Esophagus squamous epithelium (tissue), 5 donors: ENCODE measurements at places on chromosomes 2 and 18.

DNA sequence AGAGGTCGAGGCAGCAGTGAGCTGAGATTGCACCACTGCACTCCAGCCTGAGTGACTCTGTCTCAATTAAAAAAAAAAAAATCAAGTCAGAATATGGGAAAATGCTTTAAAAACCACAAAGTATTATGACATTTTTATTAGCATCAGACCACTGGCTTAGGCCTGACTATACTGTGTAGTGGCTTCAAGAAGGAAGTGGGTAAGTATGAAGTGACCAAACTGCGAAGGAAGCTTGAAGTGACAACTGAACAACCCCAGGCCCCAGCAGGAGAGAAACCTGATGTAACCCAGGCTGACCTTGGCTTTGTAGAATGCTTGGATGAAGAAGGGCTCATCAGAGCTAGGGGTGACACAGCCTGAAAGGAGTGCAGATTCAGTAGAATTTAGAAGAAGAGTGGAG, 21.4 kb upstream of the HAAO start:
- no peaks in the 10 kb centered on the region for H3K4me1 ChIP-seq
- DNase-seq, result no peak
- no peaks in the 10 kb centered on the region for H3K27me3 ChIP-seq
- no peaks in the 10 kb centered on the region for H3K36me3 ChIP-seq
- H3K27ac ChIP-seq, result no peak overlapping the region

DNA sequence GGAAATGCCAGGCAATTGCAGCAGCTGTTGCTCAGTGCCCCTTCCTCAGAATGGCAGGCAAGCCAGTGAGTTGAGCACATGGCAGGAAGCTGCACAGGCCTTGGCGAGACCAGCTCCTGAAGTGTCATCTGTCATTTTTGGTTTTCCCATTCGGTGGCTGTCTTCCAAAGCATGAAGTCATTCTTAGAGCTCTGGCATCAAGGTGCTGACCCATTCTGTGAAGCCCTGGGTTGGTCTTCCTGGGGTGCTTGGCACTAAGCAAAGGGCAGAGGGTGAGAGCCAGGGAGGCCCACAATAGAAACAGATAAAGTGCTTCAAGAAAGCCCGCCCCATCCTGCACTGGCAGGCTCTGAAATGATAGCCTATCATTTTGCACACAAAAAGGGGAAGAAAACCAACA, 150.5 kb downstream of the VAPA start:
- no peak for DNase-seq
- H3K27me3 ChIP-seq, result no peaks in the 10 kb centered on the region
- peaks cover 27% of the 10 kb centered on the region for H3K4me1 ChIP-seq
- H3K4me3 ChIP-seq, result no peak overlapping the region

- H3K4me1 ChIP-seq, result peaks cover 16% of the 10 kb centered on the region
- peak overlapping the region; percentile 51 for H3K4me3 ChIP-seq
- no peaks in the 10 kb centered on the region for H3K36me3 ChIP-seq
- no peaks in the 10 kb centered on the region for H3K27me3 ChIP-seq
- no peak for DNase-seq
Measured at GRCh38 chr18:5630057-5630899, 86.5 kb upstream of the EPB41L3 start.

- no peaks in the 10 kb centered on the region for H3K27me3 ChIP-seq
- no peaks in the 10 kb centered on the region for H3K36me3 ChIP-seq
- H3K4me1 ChIP-seq, result no peaks in the 10 kb centered on the region
- DNase-seq, result no peak
- no peak overlapping the region for H3K27ac ChIP-seq
Measured at GRCh38 chr2:71528749-71529148, 75.4 kb downstream of the DYSF start.

- H3K27ac ChIP-seq, result no peak overlapping the region
- no peaks in the 10 kb centered on the region for H3K36me3 ChIP-seq
- no peaks in the 10 kb centered on the region for H3K27me3 ChIP-seq
- no peak for DNase-seq
- no peaks in the 10 kb centered on the region for H3K4me1 ChIP-seq
Measured at GRCh38 chr2:100244881-100245605, 77.3 kb downstream of the LONRF2 start.

- peak overlapping the region; percentile 13 for H3K4me3 ChIP-seq
- H3K4me1 ChIP-seq, result no peaks in the 10 kb centered on the region
- H3K27me3 ChIP-seq, result peaks cover 23% of the 10 kb centered on the region
- no peaks in the 10 kb centered on the region for H3K36me3 ChIP-seq
- H3K27ac ChIP-seq, result no peak overlapping the region
- DNase-seq, result no peak
Measured at GRCh38 chr2:232891621-232892071, 21.6 kb downstream of the SNORC start.

GRCh38 chr2:105325389-105325963, 4.1 kb downstream of the TGFBRAP1 start:
- peaks cover 12% of the 10 kb centered on the region for H3K36me3 ChIP-seq
- peaks cover 52% of the 10 kb centered on the region for H3K4me1 ChIP-seq
- H3K27me3 ChIP-seq, result no peaks in the 10 kb centered on the region
- no peak overlapping the region for H3K4me3 ChIP-seq

DNA sequence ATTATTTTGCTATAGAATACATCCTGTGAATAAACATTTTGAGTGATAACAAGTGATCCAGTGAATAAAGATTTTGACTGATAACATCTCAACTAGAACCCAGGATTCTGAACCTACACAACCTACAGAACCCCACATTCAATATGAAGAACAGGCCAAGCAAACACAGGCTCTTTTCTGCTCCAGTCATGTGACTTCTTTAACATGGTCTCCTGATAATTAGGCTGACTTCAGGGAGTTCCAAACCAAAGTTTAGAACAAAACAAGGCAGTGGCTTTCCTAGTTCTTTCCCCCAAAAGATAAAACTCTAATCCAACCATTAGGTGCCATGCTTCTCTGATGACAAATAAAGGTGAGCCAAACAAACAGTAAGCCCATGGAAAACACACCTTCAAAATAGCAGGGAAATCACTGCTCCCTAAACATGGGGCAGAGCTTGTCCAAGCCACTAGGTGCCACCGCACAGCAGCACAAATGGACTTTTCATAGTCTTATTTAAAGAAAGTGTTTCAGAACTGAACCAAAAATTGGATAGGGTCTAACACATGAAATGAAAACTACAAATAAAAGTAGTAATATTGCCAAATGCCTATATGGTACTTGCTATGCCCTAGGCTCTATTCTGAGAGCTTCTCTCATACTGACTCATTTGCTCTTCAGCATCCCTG, 95.3 kb downstream of the EVA1A start:
- no peak for DNase-seq
- no peaks in the 10 kb centered on the region for H3K4me1 ChIP-seq
- H3K36me3 ChIP-seq, result no peaks in the 10 kb centered on the region
- no peak overlapping the region for H3K4me3 ChIP-seq

DNA sequence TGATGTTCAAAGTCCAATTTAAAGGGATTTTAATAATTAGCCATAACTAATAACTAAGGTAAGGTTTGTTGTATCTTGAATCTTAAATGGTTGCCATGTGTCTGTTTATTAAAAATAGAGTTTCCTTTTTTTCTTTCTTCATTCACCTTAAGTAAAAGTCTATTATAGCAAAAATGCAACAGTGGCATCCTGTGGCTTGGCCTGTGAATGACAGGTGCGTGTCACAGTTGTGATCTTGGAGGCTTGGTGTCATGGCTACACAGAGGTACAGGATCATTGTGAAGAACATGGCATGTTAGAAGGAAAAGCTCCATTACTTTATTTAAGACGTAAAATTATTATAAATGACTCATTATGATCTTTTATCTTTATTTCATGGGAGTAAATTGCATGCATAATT, 246.1 kb downstream of the BCL2 start:
- no peak overlapping the region for H3K27ac ChIP-seq
- H3K4me3 ChIP-seq, result no peak overlapping the region
- H3K27me3 ChIP-seq, result no peaks in the 10 kb centered on the region
- DNase-seq, result no peak

- H3K27me3 ChIP-seq, result no peaks in the 10 kb centered on the region
- no peak overlapping the region for H3K4me3 ChIP-seq
- no peak overlapping the region for H3K27ac ChIP-seq
- H3K4me1 ChIP-seq, result no peaks in the 10 kb centered on the region
- DNase-seq, result no peak
- no peaks in the 10 kb centered on the region for H3K36me3 ChIP-seq
Measured at GRCh38 chr2:10220902-10221391, 81.8 kb upstream of the HPCAL1 start.

GRCh38 chr2:47890711-47891368, 15.5 kb downstream of the FBXO11 start:
- H3K36me3 ChIP-seq, result peaks cover 11% of the 10 kb centered on the region
- H3K4me1 ChIP-seq, result peaks cover 3% of the 10 kb centered on the region
- H3K27me3 ChIP-seq, result no peaks in the 10 kb centered on the region
- no peak overlapping the region for H3K4me3 ChIP-seq
- no peak overlapping the region for H3K27ac ChIP-seq
- DNase-seq, result no peak

- H3K27me3 ChIP-seq, result no peaks in the 10 kb centered on the region
- H3K36me3 ChIP-seq, result no peaks in the 10 kb centered on the region
- no peak overlapping the region for H3K4me3 ChIP-seq
- H3K4me1 ChIP-seq, result no peaks in the 10 kb centered on the region
- H3K27ac ChIP-seq, result no peak overlapping the region
- no peak for DNase-seq
Measured at GRCh38 chr2:177588671-177589070, 196.1 kb downstream of the AGPS start.

- no peak for DNase-seq
- H3K36me3 ChIP-seq, result no peaks in the 10 kb centered on the region
- no peaks in the 10 kb centered on the region for H3K27me3 ChIP-seq
- no peak overlapping the region for H3K27ac ChIP-seq
- H3K4me1 ChIP-seq, result peaks cover 9% of the 10 kb centered on the region
Measured at GRCh38 chr18:35526495-35527059, 28.8 kb upstream of the INO80C start.

GRCh38 chr2:134623796-134624195, 95.0 kb downstream of the TMEM163 start:
- no peaks in the 10 kb centered on the region for H3K36me3 ChIP-seq
- H3K4me1 ChIP-seq, result no peaks in the 10 kb centered on the region
- DNase-seq, result no peak
- H3K4me3 ChIP-seq, result no peak overlapping the region

GRCh38 chr2:188604579-188604978, 312.9 kb downstream of the GULP1 start:
- DNase-seq, result no peak
- no peak overlapping the region for H3K4me3 ChIP-seq
- H3K27ac ChIP-seq, result no peak overlapping the region
- H3K27me3 ChIP-seq, result no peaks in the 10 kb centered on the region
- H3K36me3 ChIP-seq, result no peaks in the 10 kb centered on the region

GRCh38 chr2:105873721-105874120, 129.0 kb downstream of the NCK2 start:
- no peaks in the 10 kb centered on the region for H3K27me3 ChIP-seq
- H3K4me1 ChIP-seq, result peaks cover 46% of the 10 kb centered on the region
- H3K27ac ChIP-seq, result no peak overlapping the region
- DNase-seq, result no peak

GRCh38 chr18:66694852-66695251, 91.0 kb upstream of the CDH19 start:
- H3K36me3 ChIP-seq, result no peaks in the 10 kb centered on the region
- no peaks in the 10 kb centered on the region for H3K4me1 ChIP-seq
- no peaks in the 10 kb centered on the region for H3K27me3 ChIP-seq
- no peak overlapping the region for H3K4me3 ChIP-seq

DNA sequence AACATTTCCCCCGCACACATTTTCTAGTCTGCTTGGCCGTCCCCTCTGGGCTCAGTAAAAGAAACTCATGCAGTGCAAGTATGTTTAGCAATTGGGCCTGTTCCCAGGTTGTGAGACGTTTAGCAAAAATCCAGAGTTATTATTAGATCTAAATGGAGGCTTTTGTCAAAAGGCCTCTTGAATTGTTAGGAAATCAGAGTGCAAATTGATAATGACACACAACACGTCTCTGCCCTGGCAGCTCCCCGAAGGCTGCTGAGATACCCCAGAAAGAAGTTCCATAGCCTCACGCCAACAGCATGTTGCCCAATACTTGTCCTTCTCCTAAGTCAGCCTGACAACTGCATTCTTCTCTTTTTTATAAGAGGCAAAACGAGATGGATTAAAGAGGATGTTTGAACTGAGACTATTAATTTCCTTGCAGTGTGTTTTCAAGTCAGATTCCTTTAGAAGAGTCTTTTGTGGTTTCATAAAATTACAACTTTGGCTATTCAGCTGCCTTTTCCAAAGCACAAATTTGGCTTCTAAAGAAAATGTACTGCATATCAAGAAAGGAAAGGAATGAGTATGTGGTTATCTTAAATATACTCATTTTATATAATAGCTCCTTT, 202.2 kb downstream of the TRIB2 start:
- DNase-seq, result no peak

- no peaks in the 10 kb centered on the region for H3K27me3 ChIP-seq
- DNase-seq, result no peak
- H3K27ac ChIP-seq, result no peak overlapping the region
- H3K36me3 ChIP-seq, result no peaks in the 10 kb centered on the region
- H3K4me3 ChIP-seq, result no peak overlapping the region
- no peaks in the 10 kb centered on the region for H3K4me1 ChIP-seq
Measured at GRCh38 chr2:137252934-137253333, 487.6 kb downstream of the THSD7B start.

GRCh38 chr2:96095116-96095636, 21.2 kb downstream of the ADRA2B start:
- no peaks in the 10 kb centered on the region for H3K27me3 ChIP-seq
- H3K36me3 ChIP-seq, result no peaks in the 10 kb centered on the region
- DNase-seq, result no peak
- no peak overlapping the region for H3K4me3 ChIP-seq

DNA sequence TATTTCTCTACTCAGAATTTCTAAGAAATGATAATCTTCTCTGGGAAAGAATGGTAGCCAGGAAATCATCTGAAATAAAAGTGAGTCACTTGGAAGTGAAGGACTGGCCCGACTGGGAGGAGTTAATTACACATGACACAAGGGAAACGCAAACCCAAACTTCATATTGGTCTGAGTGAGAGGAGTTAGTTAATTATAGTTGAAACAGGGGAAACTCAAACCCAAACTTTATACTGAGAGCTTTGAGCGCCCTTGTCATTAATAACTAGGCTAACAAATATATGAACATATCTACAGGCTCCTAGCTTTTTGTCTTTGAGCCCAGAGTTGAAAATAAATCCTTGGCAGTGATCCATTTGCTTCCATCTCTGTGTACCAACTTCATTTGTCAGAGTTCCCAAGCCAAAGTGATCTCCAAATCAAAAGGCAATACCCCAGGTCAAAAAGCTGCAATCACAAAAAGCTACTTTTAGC, 187.8 kb upstream of the COL3A1 start:
- no peak for DNase-seq
- H3K4me1 ChIP-seq, result no peaks in the 10 kb centered on the region
- no peak overlapping the region for H3K4me3 ChIP-seq
- H3K27ac ChIP-seq, result peak overlapping the region; percentile 70
- H3K27me3 ChIP-seq, result no peaks in the 10 kb centered on the region
